NCI-H524 treated with DMSO at 0.1 percent for 48 hours (cell line): ENCODE measurements at places on chromosomes 4 and X.

DNA sequence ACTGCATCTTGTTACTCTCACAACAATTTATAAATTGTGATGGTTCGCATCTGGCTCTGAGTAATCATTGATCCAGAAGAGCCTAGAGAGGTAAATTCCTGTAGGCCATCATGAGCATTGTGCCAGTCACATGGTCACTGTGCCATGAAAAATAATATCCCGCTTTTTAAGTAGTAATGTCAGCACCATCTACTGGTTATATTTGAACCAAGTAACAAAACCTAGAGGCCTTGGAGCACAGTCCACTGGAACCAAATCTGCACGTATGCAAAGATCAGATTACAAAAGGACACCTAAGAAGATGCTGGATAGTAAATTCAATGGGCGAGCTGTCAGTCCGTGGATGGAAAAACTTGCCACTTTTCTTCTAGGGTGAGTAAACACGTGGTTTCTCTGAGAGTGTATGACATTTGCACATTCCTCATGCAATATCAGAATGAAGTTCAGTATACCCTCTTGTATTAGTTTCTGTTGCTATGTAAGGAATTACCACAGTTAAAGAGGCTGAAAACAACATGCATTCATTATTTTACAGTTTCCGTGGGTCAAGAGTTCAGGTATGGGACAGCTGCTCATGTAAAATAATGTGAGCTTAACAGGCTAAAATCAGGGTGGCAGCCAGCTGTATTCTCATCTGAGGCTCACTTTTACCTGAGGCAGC lies 26.8 kb downstream of the FAM114A1 start:
- DNase-seq: no peak

DNA sequence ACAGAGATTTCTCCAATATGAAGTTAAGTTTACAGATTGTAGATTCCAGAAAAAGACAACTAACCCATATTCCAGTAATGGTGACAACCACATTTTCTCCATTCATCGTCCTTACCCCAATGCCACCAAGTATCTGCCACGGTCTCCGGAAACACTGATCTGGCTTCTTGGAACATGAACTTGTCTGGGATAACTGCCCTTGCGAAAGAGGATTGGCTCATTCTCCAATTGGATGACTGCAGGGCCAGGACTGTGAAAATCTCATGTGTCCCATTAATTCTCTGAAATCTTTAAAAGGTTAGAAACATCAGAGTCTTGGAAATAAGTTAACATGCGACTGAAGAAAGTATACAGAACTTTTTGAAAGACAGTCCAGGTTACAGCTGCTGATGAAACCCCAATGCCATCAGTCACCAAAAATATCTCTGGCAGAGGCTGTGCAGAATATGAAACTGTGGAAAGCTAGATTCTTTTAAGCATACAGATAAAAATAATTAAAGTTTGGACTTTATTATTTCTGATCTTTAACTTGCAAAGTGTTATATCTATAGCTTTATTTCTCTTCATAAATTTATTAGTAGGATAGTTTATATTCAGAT lies 496.9 kb downstream of the PPARGC1A start:
- no peak for DNase-seq

GRCh38 chr4:25859429-25860148 lies 3.2 kb downstream of the SEL1L3 start:
- no peak for DNase-seq

- no peak for DNase-seq
Measured at GRCh38 chr4:77358315-77358928, 201.4 kb downstream of the CCNG2 start.

GRCh38 chr4:17112292-17112659 lies 213.8 kb upstream of the LDB2 start:
- DNase-seq: no peak

DNA sequence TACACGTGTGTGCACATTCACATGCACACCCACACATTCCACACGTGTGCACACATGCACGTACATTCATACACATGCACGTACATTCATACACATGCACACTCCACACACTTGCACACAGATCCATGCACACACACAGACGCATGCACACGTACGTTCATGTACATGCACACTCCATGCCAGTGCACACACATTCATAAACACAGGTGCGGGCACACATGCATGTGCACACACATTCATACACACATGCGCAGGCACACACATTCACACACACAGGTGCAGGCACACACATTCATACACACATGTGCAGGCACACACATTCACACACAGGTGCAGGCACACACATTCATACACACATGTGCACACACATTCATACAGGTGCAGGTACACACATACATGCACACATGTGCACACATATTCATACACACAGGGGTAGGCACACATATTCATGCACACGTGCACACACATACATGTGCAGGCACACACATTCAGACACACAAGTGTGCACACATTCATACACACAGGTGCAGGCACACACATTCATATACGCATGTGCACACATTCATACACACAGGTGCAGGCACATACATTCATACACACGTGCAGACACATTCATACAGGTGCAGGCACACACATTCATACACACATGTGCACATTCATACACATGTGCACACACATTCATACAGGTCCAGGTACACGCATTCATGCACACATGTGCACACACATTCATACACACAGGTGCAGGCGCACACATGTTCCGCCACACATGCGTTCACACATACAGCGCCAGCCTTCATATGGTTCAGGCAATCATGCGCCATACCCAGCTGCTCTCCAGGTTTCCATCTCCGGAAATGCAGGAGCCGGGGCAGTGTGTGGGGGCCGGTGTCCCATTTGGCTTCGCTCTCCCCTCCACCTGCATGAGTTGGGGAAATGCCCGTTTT lies 124.8 kb downstream of the HMX1 start:
- DNase-seq: no peak

DNA sequence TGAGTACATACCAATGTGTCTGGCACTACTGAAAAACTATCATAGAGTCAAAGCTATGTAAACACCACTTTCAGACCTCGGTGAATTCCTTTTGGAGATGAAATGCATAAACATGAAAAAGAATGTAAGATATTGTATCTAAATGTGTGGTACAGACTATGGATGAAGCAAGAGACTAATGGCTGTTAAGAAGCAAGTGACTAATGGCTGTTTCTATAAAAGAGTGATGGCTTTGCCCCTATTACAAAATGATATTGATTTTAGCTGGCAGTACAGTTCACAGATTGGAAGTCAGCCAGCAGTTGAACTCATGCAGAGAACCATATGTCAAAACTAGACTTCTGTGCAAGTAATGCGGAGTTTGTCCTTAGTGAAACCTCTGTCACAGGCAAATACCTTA lies 359.3 kb downstream of the GRXCR1 start:
- DNase-seq: peak; percentile 77

GRCh38 chr4:40515398-40516293 lies 114.0 kb downstream of the RBM47 start:
- no peak for DNase-seq

DNA sequence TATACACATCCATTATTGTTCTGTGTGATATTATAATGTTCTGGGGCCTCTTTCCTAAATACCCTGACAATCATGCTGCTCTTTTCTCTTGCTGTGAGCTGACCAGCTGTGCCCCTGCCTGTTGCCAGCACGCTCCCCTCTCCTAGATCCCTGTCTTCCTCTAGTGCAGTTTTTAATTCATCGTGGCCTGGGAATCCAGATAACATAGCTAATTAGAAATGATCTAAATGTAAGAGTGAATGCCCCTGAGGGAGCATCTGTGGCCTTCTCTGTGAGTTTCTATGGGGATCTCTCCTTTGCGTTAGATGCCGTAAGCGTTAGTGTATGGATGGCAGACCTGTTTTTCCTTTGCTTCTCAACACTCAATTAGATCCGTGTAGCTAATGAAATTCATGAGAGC lies 434.3 kb downstream of the SPRY1 start:
- DNase-seq: no peak

- DNase-seq: no peak
Measured at GRCh38 chr4:101862595-101862994, 72.1 kb downstream of the BANK1 start.

GRCh38 chrX:42129022-42129940 lies 205.9 kb upstream of the CASK start:
- DNase-seq: no peak

DNA sequence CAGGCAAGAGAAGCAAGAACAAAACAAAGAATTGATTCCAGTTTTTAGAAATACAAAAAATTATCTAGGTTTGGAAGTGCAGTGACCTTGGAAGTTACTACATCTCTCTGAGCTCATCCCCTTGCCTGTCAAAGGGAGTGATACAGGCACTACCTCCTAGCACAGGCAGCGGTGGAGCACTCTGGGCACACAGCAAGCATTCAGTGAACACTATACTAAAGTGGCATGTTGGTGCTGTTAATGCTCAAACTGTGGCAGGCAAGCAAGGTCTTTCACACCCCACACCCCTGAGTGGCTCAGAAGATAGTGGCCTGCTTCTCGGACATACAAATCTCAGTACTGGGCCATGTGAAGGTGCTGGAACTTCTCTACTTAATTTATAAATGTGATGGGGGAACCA lies 51.2 kb downstream of the DRD5 start:
- no peak for DNase-seq
